ENCODE measurements at places on chromosomes 11 and 22.

DNA sequence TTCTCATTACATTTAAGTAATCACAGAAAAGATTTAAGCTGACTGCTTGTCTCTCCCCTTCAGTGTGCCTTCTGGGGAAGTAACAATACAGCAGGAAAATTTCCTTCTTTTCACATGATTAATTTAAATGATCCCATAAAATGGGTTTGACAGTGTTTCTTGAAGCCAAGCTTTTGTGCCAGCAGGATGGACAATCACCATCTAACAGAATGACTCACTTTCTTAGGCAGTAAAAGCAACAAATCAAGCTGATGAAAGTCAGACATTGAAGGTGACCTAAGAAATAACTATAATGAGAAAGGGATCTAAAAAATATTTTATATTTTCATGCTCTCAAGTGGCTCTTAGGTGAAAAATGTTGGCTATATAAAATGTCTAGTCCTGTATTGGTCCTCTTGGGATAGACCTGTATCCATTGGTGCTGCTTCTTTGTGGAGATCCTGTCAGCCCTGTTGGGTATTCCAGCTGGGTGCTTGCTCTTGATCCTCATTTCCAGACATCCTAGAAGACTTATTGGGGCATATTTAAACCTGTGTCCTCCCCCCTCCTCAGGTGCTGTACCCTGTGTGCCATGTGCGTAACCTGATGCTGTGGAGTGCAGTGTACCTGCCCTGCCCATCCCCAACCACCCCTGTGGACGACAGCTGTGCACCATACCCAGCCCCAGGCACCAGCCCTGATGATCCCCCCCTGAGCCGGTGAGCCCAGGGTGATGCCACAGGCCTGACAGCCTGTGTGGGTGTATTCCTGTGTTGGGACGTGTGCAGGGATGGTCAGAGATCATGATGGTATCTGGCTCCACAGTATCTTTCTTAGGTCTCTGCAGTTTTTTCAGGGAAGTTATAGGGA is 62.7 kb upstream of the HORMAD2 start:
- DNase-seq = no peak

- peak; percentile 73 for DNase-seq
Measured at GRCh38 chr11:123235117-123235655, 40.1 kb upstream of the CLMP start.

GRCh38 chr11:2300290-2300935 is 1.3 kb downstream of the C11orf21 start:
- DNase-seq = peak; percentile 21

DNA sequence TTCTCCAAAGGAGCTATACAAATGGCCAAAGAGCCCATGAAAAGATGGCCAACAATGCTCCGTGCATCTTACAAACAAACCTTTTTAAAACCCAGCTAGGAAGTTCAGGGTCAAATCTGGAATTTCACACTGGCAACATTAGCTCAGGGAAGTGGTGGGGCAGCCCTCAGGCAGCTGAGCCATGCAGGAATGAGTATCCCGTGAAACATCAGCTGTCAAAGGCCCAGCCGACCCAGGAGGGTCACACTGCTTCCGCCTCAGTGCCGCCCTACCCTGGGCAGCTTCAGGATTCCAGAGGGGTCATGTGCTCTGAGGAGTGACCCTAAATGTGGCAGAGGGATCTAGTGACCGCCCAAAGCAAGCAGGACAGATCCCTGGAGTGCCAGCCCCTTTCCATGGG is 73.4 kb downstream of the LINC01488 start:
- no peak for DNase-seq

DNA sequence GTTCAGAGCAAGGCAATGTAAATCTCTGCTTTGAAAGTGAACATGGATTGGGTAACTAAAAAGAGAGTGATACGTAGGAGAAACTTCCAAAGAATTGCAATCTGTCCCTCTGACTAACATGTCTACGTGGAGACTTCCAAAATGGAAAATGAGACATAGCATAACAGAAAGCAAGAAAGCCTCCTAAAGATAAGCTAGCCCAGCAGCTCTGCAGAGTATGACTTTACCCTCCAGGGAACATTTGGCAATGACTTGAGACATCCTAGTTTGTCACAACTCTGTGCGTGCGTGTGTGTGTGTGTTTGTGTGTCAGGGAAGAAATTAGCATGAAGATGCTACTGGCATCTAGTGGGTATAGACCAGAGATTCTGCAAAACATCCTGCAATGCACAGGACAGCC is 817.4 kb downstream of the NTM start:
- DNase-seq = no peak

- no peak for DNase-seq
Measured at GRCh38 chr11:67494371-67495233, 10.6 kb downstream of the PITPNM1 start.

- no peak for DNase-seq
Measured at GRCh38 chr22:37049224-37049623, 2.3 kb upstream of the KCTD17 start.

DNA sequence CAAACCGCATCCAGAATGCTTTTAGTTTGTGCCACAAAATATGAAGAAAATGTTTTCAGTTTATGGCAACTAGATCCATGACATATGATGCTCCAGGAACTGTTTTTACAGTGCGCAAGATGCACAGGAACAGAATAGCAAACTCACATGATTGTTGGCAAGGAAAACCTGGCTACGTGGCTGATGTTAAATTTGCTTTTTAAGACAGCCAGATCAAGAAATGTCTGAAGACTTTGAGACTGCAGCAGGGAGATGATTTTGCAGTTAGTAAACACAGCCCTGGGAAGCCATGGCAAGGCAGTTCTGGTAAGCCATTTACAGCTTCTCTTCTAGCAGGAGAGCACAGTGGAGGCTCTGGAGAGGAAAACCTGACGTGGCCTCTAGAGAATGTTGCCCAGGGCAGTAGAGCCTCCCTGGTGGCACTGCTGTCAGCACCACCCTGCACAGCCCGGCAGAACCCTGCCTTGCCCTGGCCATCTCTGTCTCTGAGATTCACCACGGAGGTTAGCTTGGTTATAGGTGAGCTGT is 69.8 kb upstream of the TNRC6B start:
- DNase-seq = peak; percentile 44

- no peak for DNase-seq
Measured at GRCh38 chr11:25953006-25953405, 378.9 kb upstream of the ANO3 start.

Measured in activated CD4-positive, alpha-beta T cell treated with anti-CD3 and anti-CD28 coated beads for 48 hours (primary cell).